ENCODE measurements at places on chromosomes 2 and 18. TPM values are rescaled to one million over a fixed set of nuclear protein-coding genes. Genes with fewer than 3 reads are reported as not detected.

DNA sequence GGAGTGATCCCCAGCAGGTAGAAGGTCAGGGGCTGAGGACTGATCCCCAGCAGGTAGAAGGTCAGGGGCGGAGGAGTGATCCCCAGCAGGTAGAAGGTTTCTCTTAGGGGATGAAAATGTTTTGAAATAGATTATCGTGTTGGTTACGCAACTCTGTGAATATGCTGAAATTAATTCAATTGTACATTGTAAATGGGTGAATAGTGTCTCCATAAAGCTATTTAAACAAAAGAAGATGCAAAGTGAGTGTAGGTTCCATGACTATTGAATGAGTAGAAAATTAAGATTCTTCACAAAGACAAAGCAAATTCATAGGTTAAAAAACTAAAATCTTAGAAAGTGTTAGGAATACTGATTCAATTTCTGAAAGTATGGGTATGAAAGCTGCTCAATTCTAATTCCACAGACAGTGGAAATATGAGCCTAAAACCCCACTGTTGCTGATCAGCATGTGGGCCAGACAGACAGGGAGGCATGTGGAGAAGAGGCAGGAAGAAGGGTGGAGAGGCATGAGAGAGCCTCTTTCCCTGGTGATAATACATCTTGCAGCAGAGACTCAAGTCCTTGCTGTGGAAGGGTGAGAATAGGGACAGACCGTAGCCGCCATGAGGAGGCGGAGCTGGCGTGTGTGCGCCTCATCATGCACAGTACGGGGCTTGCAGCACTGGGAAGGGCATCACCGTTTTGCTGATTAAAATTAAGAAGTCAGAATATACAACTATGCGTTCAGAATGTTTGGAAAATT lies 85.9 kb upstream of the NFATC1 start:
- DNase-seq: no peak

GRCh38 chr2:139813340-139813739 lies 1033.2 kb upstream of the NXPH2 start:
- DNase-seq: no peak

DNA sequence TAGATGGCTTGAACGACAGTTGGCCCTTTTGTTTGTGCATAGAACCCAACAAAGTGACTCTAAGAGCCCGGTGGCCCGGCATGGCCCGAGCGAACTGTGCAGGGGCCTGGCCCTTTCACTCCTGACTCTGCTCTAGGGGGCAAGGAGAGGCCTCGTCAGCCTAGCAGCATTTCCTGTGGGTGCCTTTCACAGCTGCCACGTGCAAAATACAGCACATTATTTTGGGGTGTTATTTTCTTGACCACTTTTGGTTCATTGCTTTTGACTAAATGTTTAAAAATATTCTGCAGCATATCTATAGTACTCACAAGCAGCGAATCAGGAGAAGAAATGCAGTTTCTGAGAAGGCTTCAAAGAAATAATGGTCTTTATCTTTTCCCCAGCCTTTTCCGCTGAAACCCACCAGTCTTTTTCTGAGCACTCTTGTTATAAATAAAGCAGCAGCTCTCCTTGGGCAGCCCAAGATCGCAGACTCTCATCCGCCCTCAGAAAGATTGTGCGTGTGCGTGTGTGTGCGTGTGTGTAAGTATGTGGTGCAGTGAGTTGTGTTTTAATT lies 31.3 kb downstream of the DGKD start:
- DNase-seq: no peak

DNA sequence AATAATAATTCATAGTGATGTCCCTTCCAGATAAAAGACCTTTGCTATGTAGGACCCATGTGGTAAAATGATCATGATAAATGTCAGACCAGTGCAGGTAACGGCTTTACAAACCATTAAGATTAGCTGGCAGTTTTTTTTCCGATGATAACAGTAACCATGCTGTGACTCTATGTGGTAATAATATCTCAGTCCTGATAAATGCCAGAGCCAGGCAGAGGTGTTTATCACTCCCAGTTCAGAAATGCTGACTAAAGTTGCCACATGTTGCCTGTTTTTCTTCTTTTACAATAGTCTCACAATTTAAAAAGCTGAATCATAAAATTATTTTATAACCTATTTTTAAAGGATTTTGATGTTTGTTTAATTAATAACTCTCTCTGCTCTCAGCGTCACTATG lies 565.1 kb downstream of the ARHGAP15 start:
- DNase-seq: no peak

The ANXA4 gene
- total RNA-seq: 38.4 TPM

The PTGR3 gene
- total RNA-seq: 10.3 TPM

DNA sequence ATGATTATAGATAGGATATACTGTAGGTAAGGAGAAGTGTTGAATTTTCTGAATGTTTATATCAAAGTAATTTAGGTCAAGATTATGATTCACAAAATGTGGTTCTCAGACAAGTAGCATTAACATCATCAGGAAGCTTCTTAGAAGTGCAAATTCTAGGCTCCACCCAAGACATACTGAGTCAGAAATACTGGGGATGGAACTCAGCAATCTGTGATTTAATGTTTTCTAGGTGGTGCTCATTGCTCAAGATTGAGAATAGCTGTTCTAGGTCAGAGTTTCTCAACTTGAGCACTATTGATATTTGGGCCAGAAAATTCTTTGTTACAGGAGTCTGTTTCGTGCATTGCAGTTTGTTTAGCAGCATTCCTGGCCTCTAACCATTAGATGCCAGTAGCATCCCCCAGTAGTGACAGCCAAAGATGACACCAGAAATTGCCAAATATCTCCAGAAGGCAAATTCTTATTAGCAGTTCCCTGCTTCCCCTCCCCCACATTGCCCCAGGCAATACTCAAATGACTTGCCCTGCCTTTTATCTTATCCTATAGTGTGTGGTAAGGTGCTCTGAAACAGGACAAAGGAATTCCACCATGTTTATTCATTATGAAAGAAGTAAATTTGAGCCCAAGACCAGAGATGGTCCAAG lies 1001.2 kb downstream of the DPP10 start:
- no peak for DNase-seq

The POTEC gene
- 0.36 TPM for total RNA-seq

- no peak for DNase-seq
Observed at GRCh38 chr2:28949617-28950305, 31.3 kb upstream of the TOGARAM2 start.

DNA sequence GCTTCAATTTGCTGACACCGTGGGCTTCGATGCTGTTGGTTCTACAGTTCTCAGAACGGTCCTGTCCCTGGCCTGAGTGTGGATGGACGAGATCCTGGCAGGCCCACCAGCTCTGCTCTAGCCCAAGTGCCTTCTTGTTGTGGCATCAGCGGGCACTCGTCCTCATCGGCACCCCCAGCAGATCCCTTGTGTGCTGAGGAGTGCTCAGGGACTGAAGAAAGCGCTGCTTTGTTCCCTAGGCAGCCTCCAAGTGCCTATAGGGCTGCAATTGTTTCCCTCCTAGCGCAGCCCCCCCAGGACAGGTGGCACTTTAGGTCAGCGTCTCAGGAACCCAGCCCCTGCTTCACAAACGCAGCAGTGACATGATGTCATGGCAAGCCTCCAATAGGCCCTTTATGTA lies 217.7 kb downstream of the AGAP1 start:
- peak; percentile 56 for DNase-seq

GRCh38 chr18:8423051-8423557 lies 186.1 kb upstream of the RAB12 start:
- peak; percentile 89 for DNase-seq

GRCh38 chr2:195659982-195660890 lies 3.2 kb downstream of the SLC39A10 start:
- peak; percentile 88 for DNase-seq

DNA sequence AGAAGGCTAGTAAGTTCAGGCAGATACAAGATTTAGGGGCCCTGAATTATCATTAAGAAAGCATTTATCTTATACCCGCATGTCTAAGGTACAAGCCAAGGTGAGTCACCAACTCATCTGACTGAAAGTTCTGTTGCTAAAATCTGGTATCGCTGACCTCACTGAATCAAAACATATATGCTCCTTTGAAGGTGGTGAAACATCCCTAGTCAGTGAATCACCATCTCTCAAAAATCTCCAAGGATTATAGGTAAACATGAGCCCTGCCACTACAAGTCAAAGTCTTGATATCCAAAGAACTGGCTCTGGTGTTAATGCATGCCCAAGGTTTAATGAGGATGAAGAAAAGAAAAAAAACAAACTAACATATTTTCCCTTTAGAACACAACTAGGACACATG lies 43.5 kb downstream of the IRS1 start:
- DNase-seq: no peak

DNA sequence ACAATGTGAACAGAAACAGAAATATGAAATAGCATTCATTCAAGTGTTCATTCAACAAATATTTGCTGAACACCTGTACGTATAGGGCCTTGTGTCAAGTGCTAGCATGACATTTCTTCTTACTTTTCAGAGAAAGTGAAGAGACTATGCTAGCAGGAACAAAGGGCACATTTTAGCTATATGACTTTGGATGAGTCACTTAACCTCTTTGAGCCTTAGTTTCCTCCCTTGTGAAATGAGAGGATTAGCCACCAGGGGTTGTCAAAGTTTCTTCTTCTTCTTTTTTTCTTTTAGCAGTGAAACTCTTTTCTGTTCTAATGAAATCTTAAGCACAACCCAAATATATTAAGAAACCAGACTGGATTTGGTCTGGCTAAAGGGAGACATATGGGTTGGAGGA lies 53.1 kb downstream of the FIGN start:
- no peak for DNase-seq

GRCh38 chr18:44817831-44818473 lies 137.3 kb downstream of the SETBP1 start:
- no peak for DNase-seq

GRCh38 chr2:208671284-208671683 lies 264.7 kb downstream of the PTH2R start:
- no peak for DNase-seq

DNA sequence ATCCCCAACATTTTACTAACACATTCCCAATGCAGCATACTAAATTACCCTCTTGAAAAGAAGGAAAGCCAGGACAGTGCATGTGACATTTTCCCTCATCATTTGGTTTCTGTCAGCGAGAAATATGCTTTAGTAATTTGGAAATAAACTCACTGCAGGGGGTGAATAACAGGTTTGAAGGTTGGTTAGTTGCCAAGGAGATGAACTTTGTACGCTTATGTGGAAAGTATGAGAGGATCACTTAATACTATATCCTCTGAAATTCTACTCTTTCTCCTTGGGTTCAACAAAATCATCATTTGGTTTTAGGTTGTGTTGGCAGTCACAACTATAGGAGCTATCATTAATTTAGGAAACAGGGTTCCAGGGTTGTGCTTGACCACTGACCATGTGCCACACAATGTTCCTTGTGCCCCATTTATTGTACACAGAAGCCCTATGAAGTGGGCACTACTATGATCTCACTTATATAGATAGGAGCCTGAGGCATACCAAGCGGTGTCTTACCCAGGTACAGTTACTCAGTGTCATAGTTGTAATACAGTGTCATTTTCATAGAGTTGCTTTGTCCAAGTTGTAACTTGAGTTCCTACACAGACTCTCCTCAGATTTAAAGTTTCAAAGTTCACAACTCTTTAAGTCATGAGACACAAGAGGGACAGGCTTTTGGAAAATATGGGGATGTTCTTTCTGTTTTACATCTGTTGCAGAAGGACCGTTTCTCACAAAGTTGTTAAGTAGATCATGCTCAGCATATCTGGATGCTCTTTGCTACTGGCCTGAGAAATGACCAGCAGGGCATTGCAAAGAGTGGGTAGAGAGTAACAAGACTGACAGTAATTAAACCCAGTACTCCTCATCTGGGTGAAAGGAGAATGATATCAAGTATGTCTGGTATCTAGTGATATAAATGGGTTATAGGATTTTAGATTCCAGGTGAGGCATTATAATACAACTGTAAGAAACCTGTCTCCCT lies 91.8 kb downstream of the MAP4K4 start:
- no peak for DNase-seq

DNA sequence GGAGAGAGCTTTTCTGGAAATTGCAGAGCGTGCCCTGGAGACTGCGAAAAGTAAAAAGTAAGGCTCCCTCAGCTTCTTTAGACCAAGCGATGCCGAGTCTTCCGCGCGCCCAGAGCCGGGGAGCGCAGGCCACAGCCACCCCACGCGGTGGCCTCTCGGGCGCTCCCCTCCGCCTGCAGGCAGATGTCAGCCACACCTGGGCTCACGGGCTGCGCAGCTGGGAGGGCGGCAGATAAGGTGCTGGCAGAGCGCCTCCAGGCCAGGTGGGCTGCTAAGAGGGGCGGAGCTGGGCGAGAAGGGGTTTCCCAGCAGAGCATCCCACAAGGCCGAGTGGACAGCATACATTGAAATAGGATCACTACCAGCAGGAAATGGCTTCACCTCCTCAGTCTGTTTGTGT lies 81.7 kb downstream of the ARHGEF4 start:
- DNase-seq: no peak

GRCh38 chr18:37565977-37566478 lies 430 bp upstream of the CELF4 start:
- peak; percentile 97 for DNase-seq

The TYMS gene
- total RNA-seq: 5.3 TPM

DNA sequence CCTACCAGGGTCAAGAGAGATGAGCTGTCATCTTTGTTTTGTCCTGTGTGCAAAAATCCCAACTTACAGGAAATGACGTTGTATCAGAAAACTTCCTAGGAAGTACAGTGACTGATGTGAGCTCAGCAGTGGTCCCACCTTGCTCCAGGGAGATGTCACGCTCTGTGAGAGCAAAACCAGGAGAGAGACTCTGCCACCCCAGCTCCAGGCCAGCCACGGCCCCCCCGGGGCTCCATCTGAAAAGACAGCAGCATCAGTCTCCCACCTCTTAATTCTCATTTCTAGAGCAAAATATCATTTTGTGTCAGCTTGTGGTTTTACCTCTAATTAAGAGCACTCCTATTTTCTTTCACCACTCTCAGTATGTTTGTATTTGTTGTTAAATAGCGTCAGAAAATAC lies 57.5 kb downstream of the MYL12B start:
- no peak for DNase-seq

- no peak for DNase-seq
Observed at GRCh38 chr2:12304564-12305171, 412.1 kb upstream of the TRIB2 start.

The AQP4 gene
- not detected for total RNA-seq

The VWA3B gene
- total RNA-seq: 0.59 TPM

DNA sequence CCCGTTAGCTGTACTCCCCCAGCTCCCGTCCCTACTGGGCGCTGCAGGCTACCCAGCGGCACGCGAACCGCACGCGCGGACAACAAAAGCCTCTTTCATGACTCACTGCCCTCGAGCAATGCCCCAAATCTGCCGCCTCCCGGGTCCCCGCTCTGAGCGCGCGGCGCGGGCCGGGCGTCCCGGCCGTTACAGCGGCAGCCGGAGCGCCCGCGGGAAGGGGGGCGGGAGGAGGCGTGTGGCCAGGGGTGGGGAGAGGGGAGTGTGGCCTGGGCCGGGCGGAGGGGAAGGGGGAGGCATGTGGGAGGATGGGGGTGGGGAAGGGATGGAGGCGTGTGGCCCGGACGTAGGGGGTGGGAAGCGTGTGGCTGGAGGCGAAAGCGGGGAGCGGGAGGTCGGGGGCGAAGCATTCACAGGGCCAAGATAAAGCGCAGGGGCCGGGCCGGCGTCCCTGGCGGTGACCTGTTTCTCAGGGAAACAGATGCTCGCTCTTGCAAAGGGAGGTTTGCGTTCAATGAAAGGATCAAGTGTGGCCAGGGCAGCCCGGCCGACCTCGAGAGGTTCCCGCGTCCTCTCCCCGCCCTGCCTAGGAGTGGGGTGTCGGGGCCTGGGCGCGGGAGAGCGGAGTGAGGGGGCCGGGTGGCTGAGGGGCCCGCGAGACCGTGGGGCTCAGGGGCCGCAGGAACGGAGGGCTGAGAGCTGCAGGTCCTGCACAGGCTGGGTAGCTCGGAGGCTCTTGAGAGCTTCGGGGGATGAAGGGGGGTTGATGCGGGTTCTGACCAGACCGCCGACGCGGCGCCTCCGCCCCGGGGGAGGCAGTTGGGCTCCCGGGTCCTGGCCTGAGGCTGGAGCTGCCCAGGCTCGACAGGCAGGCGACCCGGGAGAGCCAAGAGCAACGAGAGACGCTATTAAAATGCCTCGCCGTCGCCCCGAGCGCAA lies 3.5 kb upstream of the NEUROD1 start:
- peak; percentile 68 for DNase-seq

Measured in osteoblast (primary cell).